ENCODE measurements at places on chromosomes 2 and 18.

DNA sequence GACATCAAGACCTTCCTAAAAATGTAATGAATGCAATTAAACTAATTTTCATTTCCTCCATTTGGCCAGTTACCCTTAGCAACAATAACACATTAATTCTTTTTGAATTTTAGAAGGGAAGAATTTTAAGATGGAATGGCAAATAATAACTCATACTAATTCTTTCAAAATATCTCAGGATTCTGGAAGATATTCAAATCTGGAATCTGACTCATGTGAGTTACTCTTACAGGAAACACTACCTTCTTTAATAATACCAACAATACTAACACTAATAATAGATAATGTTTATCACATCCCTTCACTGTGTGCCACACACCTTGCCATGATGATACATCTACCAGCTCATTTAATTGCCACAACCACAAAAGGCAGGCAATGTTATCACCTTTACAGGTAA lies 46.4 kb downstream of the ZNF521 start:
- no peak for DNase-seq

- DNase-seq = no peak
These were observed 728 bp downstream of the AUP1 start for GRCh38 chr2:74528600-74529356.

DNA sequence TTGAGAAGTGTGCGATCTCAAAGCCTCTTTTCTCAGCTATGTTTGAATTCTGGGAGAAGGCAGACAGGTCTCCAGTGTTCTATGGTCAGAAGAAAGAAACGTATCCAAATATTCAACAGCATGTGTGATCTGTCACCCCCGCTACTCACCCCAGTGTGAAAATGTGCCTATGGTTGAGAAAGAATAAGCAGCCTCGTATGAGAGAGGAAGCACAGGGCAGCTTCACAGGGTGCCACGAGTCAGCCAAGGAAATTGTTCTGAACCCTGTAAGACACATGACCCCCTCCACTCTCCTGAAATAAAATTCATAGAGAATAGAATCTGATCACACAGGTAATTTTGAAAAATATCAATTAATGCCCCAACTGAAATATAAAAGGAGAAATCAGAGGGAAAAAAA lies 8.0 kb upstream of the SF3B1 start:
- no peak for DNase-seq

- no peak for DNase-seq
These were observed 169.2 kb downstream of the LPIN1 start for GRCh38 chr2:11915650-11916049.

GRCh38 chr2:54444503-54444902 lies 11.6 kb upstream of the SPTBN1 start:
- DNase-seq = no peak

GRCh38 chr2:158756976-158757375 lies 38.1 kb upstream of the DAPL1 start:
- no peak for DNase-seq

DNA sequence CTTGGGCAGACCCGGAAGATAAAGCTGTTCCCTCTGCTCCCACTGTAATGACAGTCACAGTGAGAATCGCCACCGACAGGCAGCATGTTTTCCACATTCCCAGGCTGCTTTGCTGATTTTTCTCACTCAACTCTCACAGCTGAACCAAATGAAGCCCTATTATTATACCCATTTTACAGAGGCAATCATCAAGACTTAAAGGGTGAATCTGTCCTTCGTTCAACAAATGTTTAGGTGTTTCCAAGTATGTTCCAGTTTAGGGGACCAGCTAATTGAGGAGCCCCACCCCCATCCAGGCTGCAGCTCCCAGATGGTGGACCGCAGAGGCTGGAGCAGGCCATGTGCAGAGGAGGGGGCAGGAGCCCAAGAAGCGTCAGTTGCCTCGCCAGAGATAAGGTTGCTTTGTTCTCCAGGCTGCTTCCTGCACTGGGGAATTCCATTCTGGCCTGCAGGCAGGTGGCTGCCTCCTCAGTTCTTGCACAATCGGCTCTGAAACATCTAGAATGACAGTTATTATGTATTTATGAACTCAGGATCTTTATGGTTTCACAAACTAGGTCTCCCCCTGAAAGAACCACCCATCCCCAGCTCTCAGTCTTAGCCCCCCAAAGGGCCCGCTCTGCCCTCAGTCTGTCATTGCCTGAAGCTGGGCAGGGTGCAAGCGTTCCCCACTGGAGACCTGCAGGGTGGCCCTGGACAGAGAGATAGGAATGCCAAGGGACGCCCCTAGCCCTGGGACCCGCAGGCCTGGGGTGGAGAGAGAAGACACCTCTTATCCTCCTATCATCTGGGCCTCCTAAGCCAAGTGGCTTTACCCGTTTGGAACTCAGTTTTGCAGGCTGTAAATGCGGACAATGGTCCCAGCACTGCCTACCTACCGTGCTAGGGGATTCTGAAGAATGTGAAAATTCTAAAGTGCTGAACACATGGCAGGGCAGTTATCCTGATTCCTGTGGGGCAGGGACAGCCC lies 49.1 kb upstream of the MYCN start:
- DNase-seq = no peak

GRCh38 chr18:11655606-11655932 lies 33.5 kb upstream of the GNAL start:
- DNase-seq = no peak

- no peak for DNase-seq
These were observed 5.1 kb downstream of the SLC39A10 start for GRCh38 chr2:195662138-195662537.

DNA sequence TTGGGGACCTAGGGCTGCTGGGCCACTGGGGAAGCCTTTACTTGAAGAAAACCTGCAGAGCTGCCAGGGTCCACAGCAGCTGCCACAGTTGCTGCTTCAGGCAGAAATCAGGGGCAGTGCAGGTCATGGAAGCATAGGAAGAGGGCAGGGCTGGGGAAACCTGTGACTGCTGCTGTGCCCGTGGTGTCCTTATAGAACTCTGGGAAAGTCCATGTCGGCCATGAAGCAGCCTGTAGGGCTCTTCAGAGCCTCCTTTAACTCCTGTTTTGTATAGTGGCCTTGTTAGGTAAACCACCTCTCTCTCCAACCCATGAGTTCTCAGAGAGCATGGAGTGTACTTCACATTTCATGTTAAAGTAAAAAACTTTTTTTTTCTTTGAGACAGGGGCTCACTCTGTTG lies 62.1 kb downstream of the SMAD4 start:
- DNase-seq = no peak

DNA sequence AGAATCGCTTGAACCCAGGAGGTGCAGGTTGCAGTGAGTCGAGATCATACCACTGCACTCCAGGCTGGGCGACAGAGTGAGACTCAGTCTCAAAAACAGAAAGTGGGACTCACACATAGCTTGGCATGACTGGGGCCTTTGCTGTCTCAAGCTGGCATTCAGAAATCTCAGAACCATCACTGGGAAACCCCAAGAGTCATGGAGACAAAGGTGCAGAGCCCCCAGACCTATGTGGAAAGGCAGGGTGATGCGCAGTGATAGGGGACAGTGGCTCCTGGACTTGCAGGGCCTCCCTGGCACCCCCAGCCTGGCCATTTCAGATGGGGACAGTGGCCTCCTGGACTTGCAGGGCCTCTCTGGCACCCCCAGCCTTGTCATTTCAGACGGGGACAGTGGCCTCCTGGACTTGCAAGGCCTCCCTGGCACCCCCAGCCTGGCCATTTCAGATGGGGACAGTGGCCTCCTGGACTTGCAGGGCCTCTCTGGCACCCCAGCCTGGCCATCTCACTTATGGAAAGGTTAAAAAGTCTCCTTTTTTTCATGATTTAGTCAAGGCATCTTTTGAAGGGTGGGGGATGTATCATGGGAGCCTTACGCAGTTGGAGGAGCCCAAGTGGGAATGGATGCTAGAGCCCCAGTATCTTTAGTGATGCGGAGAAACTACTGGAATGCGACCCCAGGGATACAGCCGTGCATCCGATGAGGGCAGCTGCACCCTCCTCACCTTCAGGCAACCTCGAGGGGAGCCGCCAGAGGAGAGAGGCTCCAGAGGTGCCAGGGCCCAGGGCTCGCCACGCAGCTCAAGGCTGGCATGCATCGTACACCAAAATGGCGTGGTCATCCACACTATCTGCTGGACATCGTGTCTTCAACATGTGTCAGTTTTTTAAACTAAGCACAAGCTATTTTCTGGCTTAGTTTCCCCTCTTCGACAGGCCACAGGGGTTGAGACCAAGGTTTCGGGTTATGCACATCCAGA lies 30.5 kb downstream of the ZNF516 start:
- no peak for DNase-seq

- DNase-seq = no peak
These were observed 47.1 kb upstream of the SELENOI start for GRCh38 chr2:26298638-26299393.

DNA sequence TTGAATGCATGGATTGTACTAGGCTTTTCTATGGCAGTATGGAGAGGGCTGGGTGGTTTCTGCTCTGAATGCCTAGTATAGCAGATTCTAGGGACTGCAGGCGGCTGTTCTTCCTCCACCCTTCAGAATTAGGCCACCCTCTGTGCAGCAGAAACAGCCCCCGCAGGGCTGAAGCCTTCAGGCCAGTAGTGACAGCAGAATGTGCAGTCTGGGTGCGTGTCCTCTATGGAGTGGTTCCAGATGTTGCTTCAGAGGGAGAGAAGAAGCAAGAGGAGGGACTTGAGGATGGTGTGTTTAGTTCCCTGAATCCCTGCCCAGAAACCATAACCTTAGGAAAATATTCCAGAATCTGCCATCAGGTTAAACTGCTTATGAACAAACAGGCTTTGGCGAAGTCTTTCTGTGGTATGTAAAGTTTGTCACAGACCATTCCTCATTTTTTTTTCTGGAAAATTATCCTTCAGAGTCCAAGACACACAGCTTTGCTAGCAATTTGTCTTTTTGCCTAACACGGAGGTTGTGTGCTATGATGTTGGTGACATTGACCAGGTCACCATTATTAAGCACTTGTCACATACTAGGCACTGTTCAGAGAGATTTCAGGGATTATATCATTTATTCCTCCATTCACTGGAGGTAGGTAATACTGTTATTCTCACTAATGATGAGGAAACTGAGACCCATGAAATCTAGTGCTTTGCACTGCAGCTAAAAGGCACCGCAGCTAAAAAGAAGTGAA lies 21.1 kb downstream of the CASP10 start:
- DNase-seq = no peak

DNA sequence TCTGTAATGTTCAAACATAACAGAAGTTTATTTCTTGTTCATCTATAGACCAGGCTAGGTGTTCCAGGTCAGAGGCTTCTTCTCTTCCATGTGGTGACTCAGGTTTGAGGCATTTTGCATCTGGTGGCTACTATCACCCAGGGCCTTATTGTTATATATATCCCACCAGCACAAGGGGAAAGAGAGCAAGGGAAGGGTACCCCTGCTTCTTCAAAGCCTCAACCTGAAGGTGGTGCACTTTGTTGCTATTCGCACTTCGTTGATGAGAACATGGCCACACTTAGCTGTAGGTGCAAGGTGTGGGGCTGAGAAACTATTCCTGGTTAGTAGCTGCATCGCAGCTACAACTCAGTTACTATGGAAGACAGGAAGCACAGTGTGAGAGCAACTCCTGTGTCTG lies 27.4 kb upstream of the SLC3A1 start:
- DNase-seq = no peak

DNA sequence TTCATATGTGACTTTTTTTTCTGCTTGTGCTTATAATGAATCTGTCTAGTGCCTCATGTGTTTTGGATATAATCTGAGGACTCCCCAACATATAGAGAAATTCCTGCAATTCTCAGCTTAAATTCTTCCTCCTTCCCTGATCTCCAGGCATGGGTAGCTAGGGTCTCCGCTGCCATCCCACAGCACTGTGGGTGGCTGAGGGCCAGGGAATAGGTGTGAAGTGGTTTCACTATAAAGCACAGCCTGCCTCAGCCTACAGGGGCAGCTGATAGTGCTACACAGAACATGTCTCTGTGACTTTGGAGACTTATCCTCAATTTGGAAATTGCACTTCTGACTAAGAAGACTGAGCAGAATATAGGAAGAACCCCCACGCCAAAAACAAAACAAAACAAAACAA lies 137.3 kb upstream of the NABP1 start:
- no peak for DNase-seq

- DNase-seq = no peak
These were observed 114.1 kb downstream of the TRABD2A start for GRCh38 chr2:84766791-84767190.

- DNase-seq = no peak
These were observed 19.8 kb downstream of the PIK3C3 start for GRCh38 chr18:41974796-41975201.
